ENCODE measurements at places on chromosomes 11 and 22.
A peak's percentile ranks its signal among the peaks of the same experiment; 100 is the strongest.

DNA sequence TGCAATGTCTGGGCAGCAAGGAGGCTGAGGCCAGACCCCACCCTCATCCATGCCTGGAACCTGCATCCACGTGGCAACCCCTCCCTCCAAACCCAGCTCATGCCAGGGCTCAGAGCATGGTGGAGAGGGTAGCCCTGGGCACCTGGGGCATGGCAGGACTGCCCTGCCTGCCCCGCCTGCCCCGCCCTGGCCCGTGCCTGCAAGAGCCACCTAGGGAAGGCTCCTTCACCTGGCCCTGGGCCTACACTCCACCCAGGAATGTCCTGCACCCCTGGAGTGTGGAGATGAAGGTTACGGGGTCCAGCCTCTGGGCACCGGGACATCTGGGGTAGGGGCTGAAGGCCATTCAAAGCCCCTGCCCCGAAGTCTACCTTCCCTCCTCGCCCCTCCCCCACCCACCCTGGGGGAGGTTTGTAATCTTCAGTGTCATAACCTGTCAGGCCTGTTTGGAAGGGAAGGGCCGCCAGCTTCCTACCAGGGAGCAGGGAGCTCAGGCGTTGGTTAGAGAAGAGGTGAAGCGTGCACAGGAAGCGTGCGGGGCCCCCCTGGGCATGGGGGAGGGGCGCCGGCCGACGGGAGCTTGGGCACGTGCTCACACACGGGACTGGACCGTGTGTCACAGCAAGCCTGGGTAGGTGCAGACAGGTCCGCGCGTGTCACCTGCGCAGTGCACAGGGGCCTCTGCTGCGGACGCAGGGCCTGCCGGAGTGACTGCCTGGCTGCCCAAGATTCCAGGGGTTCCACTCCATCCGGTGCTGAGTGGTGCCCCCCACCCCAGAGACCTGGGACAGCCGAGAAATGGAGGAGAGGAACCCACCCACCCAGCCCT, 30.7 kb upstream of the TH start:
- no peak for DNase-seq

DNA sequence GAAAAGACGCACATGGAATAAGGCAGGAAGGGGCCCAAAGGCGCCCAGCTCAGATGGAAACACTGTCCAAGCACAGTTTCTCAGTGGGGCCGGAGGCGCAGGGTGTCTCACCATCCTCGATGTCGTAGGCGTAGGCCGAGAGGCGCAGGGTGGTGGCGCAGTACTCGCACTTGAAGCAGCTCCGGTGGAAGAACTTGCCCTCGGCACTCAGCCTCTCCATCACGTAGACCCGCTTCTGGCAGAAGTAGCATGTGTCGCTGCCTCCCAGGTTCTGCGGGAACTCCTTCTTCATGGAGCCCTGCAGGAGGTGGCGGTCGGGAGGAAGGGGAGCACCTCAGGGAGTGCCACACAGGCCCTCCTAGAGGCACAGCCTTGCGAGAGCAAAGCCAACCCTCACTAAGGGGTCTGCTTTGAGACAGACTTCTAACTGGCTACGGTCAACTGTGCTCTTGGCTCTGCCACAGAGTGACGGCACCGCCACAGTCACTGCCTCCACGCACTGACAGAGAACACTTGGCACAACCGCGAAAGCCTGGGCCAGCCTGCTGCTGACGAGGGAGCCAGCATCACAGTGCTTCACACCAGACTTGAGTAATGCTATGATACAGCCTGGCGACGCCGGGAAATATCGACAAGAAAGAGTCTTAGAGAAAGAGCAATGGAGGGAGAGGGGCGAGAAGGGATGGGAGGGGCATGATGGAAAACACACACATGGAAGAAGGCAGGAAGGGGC, 97.6 kb upstream of the BID start:
- no peak for DNase-seq

DNA sequence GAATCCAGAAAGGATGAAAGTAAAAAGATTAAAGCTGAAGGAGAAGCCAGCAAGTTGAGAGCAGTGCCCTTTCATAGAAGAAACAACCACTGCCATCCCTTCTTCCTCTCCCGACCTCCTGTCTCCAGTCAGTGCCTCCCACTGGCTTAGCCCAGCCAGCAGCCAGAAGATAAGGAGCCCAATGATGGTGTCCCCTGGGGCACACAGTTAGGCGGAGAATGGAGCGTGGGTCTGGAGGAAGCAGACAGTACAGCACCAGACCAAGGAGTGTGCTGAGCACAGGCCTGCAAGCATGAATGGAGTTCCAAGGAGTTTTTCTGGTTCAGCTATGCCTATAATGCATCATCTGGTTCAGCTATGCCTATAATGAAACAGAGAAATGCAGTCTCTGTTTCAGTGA, 54.3 kb upstream of the TNRC6B start:
- peak; percentile 13 for DNase-seq

GRCh38 chr11:102705626-102706025, at the start of gene MMP27:
Gene MMP27, minus strand, starts transcription at chr11:102705769. Its CDS starts 55 bp downstream, at chr11:102705714.
- no peak for DNase-seq

- peak; percentile 9 for DNase-seq
Observed at GRCh38 chr11:118789501-118790356, 1.2 kb downstream of the DDX6 start.

GRCh38 chr11:66051371-66051765, 796 bp upstream of the SF3B2 start:
- no peak for DNase-seq

DNA sequence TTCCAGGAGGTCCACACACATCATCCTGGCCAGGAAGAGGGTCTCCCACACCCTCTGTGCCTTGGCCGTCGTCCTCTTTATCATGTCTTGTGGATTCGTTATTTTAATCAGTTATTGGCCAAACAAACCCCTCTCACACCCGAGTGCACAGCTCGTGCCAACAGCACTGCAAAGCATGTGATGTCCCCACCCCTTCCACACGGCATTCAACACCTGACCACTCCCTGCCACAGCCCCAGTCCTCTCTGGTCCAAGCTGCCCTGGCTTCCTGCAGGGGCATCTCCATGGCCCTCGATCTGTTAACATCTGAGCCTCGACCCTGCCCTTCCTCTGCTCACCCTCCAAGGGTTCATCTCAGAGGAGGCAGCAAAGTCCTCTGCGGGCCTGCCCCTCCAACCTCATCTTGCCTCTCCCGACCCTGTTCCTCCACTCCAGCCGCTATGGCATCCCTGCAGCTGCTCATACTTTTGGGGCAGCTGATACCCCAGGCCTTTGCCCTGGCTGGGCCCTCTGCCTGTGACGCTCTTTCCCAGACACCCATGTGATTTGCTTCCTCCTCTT, 14.0 kb downstream of the MYEOV start:
- no peak for DNase-seq

GRCh38 chr11:59207988-59208451, 4.7 kb downstream of the MPEG1 start:
- peak; percentile 59 for DNase-seq

DNA sequence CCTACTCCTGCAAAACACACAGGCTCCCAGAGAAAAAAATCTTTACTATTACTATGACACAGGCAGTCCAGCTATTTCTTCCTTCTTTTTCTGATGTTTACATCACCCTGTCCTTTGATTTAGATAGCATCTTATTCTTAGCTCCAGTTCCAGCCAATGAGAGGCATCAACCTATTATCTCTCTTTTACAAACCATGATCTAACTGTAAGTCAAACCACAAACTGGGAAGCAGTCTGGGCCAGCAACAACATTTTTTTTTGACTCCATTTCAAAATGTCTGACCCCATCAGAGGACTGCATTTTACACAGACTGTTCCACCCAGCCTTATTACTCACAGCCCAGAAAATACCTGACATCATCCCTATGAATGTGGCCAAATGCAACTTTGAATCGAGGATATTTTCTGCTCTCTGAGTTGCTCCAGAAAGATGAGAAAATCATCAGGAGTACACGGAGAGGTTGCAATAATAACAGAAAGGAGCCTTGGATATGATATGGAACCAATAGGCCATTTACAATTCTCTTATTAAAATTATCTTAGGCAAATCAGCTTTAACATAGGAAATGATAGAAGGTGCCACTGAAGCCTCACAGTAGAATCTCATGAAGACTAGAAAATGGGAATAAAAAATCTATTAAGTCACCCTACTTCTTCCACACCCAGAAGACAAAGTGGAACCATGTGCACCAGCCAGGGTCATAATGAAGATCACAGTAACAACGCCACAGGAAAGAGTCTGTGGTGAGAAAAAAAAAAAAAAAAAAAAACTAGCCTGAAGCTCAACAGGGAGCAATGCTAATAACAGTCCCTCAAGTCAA, 21.2 kb downstream of the TBRG1 start:
- DNase-seq: peak; percentile 83

GRCh38 chr11:82924522-82925224, 23.1 kb downstream of the DDIAS start:
- no peak for DNase-seq

GRCh38 chr11:117195258-117195657, 3.9 kb upstream of the TAGLN start:
- no peak for DNase-seq

DNA sequence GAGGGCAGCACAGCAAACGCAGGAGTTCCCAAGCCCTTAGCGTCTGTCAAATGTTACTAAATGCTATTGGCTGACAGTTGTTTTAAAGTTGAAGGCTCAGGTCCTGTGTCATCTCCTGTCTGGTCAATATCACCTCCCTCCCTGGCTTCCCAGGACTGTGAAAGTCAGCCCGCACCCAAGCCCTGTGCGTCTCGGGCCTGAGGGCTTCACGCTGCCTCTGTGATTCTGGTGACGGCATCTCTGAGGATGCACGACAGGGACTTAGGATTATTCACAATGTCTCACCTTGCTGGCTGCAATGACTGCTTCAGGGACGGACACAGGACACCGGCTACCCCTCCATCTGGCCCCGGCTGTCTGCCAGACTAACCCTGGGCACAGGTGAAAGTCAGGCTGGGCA, 415.3 kb downstream of the CTTN start:
- DNase-seq: no peak

GRCh38 chr11:95154514-95154913, 64.9 kb downstream of the ENDOD1 start:
- DNase-seq: peak; percentile 76

DNA sequence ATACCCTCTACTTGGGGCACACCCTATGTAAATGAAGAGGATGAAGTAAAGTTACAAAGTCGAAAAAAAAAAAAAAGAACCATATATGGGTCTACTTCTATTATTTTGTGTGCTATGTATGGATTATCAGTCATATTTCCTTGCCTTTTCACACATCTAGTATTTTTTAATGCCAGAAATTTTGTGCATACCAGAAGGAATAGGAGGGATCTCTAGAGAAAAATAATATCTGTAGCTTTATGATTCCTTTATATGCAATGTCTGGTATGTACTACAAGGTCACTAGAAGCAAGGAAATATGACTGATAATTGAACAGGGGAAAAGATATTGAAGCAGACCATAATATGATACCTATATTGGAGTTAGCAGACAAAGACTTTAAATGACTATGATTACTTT, 713.4 kb downstream of the OPCML start:
- DNase-seq: peak; percentile 79

GRCh38 chr11:2137202-2138067, 1.8 kb downstream of the IGF2 start:
- peak; percentile 61 for DNase-seq

DNA sequence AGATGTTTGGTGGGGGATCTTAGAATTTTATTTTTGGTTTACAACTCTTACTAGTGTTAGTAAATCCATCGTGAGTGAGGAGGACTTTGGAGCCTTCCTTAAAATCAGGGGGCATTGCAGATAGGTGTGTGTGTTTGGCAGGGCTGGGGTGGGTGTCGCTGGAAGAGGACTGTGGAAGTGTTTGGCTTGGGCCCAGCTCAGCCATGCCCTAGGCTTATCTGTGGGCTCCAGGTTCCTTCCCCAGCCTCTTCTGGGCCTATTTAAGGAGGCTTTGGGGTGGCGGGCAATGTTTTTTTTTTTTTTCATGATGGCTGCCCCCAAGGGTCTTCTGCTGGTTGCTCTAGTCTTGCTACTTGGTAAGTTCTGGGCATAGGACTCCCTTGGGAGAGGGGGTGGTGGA, 22.1 kb downstream of the MTFP1 start:
- no peak for DNase-seq

DNA sequence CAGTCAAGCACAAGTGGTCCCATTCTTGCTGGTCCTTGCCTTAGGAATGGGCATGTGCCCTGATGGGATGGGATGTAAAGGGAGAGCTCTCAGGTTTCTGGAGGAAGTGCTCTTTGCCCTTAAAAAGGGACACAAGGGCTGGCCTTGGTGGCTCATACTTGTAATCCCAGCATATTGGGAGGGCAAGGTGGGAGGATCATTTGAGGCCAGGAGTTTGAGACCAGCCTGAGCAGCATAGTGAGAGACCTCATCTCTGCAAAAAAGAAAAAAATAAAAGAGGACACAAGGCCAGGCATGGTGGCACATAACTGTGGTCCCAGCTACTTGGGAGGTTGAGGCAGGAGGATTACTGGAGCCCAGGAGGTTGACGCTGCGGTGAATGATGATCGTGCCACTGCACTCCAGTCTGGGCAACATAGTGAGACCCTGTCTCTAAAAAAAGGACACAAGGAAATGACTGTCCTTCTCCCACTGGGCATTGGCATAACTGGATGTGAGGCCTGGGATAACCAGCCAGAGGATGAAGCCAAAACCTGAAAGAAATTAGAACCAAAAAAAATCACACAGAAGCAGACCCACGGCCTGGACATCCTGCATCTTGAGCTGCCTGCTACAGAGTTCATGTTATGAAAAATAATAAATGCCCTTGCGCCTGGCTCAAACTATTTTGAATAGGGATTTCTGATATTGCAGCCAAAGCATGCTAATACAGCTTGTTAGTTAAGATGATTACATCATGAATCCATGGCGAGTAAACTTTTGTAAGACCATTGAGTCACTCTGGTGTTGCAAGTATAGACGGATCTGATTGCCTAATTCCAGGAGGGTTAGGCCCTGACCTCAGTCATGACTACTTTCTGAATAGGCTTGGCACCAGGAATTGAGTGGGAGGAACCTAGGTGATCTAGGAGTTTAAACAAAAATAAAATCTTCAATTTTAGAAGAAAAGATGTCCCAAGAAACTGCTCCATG, 12.9 kb upstream of the CRKL start:
- DNase-seq: peak; percentile 75

DNA sequence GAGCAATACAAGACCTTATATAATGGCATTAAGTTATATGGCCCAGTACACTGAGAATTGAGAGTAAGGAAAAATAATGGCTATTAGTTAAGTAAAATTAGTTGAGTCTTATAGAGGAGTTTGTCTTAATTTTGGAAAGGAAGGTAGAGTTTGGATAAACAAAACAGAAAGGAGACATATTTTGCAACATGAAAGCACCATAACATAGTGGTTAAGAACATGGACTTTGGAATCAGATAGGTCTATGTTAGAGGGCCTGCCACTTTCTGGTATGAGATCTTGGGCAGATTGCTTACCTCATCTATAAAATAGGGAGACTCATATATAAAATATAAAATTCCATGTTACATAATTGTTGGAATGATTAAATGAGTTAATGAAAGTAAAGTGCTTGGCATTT, 68.9 kb downstream of the CSTPP1 start:
- DNase-seq: no peak

- DNase-seq: no peak
Observed at GRCh38 chr22:37972527-37972926, 11.8 kb downstream of the SOX10 start.
